ENCODE measurements at places on chromosomes 16 and 17.

DNA sequence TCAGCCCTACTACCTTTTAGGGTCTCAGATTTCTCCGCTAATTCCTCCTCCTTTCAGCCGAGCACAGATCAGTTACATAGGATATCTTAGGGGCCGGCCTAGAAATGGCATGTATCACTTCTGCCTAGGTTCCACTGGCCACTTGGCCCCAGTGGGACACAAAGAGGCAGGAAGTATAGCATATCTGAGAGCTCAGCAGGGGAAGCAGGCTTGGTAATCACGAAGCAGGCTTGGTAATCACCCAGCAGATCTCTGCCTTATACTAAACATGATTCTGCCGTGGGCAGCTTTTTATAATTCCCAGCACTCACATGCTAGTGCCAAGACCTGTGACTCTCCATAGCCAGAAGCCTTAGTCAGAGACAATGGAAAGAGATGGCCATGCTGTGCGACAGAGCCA lies 59.6 kb upstream of the CACNG5 start:
- DNase-seq, result no peak
- H3K4me3 ChIP-seq, result no peak overlapping the region
- H3K27me3 ChIP-seq, result no peaks in the 10 kb centered on the region

DNA sequence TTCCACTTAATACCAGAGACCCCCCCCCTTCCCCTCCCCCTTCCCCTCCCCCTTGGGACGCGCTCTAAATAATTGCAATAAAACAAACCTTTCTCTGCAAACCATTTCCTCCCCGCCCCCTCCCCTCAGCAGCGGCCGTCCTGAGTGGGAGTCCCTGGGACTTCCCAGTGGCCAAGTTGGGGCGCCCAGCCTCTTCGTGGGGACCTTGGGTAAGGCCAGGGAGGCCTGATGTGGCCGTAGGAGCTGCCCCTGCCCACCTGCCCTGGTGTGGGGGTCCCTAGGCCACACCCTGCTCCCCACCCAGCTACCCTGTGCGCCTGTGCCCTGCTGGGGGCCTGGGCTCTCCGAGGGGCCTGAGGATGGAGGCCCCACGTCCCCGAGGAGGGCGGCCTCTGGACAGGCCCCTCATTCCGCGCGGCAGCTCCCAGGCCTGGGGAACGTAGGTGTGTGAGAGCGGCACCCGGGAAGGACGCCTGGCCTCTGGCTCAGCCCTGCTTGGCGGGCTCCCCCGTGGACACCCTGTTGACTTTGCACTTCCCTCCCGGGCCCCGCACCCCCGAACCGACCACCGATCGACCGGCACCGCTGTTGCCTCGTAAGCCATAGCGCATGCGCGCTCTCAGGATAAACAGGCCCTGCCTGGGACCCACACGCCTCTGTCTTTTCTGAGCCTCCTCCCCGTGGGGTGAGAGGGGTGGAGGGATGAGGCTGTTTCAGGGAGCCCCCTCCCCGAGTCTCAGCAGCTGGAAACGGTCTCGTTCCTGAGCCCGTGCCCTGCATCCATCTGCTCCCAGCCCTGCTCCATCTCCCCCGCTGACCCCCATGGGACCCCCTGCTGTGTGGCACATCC lies 9.0 kb downstream of the NTHL1 start:
- H3K27ac ChIP-seq, result peak overlapping the region; percentile 96
- peaks cover 74% of the 10 kb centered on the region for H3K4me1 ChIP-seq
- no peaks in the 10 kb centered on the region for H3K27me3 ChIP-seq
- DNase-seq, result no peak

- H3K27me3 ChIP-seq, result no peaks in the 10 kb centered on the region
- no peaks in the 10 kb centered on the region for H3K4me1 ChIP-seq
- H3K27ac ChIP-seq, result no peak overlapping the region
- H3K36me3 ChIP-seq, result no peaks in the 10 kb centered on the region
- no peak for DNase-seq
Observed at GRCh38 chr16:64311241-64311640, 810.6 kb downstream of the CDH11 start.

- no peaks in the 10 kb centered on the region for H3K36me3 ChIP-seq
- peaks cover 75% of the 10 kb centered on the region for H3K27me3 ChIP-seq
- no peak overlapping the region for H3K4me3 ChIP-seq
Observed at GRCh38 chr16:87681981-87682570, 79.8 kb downstream of the JPH3 start.

DNA sequence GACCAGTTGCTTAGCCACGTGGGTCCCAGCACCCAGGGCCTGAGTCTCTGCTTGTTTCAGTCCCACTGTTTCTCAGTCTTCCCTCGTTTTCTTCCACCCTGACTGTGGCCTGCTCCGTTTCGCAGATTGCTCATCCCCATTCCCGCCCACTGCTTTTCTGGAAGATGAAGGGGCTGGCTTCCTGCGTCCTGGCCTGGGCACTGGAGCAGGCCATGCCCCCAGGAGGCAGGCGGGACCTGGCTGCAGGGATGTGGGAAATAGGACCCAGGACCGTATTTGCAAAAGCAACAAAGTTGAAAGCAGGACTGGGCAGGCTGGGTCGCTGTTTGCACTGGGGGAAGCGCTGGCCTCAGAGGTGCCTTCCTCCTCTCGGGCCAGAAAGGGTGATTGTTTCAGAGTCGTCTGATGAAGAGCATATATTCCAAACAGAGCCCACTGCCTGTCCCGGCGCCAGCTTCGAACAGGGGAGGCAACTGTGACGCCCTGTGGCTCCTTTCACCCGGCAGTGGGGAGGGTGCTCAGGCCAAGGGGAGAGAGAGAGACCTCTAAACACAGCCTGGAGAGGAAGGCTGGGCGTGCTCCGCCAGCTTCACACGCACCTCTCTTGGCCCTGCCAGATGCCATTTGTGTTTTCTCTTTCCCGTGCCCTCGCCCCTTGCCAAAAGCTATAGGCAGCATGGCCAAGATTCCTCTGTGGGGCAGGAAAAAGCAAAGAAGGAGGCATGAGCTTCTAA lies 108.6 kb downstream of the CMIP start:
- no peaks in the 10 kb centered on the region for H3K36me3 ChIP-seq
- no peak overlapping the region for H3K4me3 ChIP-seq
- DNase-seq, result no peak
- H3K27me3 ChIP-seq, result no peaks in the 10 kb centered on the region
- peaks cover 21% of the 10 kb centered on the region for H3K4me1 ChIP-seq

DNA sequence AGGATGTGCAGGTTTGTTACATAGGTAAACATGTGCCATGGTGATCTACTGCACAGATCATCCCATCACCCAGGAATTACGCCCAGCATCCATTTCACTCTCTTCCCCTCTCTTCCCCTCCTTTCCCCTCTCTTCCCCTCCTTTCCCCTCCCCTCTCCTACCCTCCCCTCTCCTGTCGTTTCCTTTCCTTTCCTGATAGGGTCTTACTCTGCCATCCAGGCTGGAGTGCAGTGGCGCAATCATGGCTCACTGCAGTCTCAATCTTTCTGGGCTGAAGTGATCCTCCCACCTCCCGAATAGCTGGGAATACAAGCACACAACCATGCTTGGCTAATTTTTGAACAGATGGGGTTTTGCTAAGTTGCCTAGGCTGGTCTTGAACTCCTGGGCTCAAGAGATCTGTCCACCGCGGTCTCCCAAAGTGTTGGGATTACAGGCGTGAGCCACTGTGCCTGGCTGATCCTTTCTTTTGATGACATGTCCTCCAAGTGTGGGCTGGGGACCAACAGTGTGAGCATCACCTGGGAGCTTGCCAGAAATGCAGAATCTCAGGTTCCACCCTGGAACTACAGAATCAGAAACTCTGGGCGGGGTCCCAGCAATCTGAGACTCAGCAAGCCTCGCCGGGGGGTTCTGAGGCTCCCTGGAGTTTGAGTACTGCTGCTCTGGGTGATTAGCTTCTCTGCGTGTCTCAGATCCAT lies 10.8 kb downstream of the ATP2C2 start:
- no peak overlapping the region for H3K27ac ChIP-seq
- no peak for DNase-seq
- no peaks in the 10 kb centered on the region for H3K27me3 ChIP-seq
- no peak overlapping the region for H3K4me3 ChIP-seq
- no peaks in the 10 kb centered on the region for H3K4me1 ChIP-seq

DNA sequence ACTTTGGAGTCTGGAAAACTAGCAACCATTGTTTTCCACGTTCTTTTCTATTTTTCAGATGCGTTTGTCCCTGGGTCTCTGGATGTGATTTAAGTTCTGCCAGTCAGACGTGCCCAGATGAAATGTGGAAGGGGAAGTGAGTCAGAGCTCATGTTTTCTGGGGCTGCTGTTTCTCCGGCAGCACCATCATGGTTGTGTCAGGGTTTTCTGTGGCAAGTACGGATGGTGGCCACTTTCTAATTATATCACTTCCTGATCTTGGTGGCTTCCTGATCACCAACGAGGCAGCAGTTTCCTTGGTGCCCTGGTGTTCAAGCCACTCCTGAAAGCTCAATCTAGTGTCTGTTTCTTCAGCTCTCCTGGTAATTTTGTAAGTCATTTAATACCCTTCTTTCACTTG lies 31.4 kb upstream of the PMFBP1 start:
- no peaks in the 10 kb centered on the region for H3K36me3 ChIP-seq
- DNase-seq, result peak; percentile 69
- no peaks in the 10 kb centered on the region for H3K4me1 ChIP-seq
- H3K4me3 ChIP-seq, result no peak overlapping the region
- H3K27me3 ChIP-seq, result no peaks in the 10 kb centered on the region

- DNase-seq, result no peak
- no peak overlapping the region for H3K4me3 ChIP-seq
- no peak overlapping the region for H3K27ac ChIP-seq
- peaks cover 95% of the 10 kb centered on the region for H3K36me3 ChIP-seq
- H3K4me1 ChIP-seq, result no peaks in the 10 kb centered on the region
Observed at GRCh38 chr16:58187665-58188421, 10.1 kb downstream of the CSNK2A2 start.

GRCh38 chr17:76416899-76417298 lies 32.5 kb downstream of the SPHK1 start:
- peaks cover 34% of the 10 kb centered on the region for H3K4me1 ChIP-seq
- no peak overlapping the region for H3K27ac ChIP-seq
- H3K27me3 ChIP-seq, result no peaks in the 10 kb centered on the region

DNA sequence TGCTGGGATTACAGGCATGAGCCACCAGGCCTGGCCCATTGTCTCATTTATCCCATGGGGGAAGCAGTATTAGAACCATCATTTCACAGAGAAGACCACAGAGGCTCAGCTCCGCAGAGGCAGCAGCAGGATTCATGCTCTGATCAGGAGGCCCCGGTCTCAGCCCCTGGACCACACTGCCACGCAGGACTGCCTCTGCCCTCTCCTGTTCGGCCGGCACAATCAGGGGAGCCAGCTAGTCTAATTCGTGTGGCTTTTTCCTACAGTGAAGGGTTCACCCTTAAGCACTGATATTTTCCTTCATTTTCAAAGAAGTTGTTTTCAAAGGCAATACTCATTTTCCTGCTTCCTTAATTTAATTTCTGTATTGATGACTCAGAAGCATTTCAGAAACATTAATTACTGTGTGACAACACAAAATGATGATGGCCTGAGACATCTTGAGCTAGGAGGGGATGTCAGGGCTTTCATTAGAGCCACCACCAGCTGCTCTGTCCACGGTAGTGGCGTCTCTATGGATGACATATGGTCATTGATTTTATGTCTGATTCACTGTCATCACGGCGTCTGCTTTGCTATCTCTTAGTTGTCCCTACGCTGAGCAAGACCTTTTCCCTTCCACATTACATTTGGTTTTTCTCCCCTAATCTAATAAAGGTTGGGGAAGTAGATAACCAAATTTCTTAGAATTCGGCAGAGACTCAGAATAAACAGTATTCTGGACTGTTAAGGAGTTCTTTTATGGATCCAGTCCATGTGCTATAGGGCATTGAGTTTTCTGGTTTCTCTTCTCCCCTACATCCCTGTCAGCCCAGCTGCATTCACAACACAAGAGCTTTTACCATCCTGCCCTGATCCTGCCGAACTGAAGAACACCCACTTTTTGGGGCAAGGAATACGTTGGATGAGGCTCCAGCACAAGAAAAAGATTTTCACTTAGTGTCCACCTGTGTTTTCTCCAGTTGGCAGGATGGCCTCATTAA lies 314.0 kb downstream of the SLC39A11 start:
- peaks cover 18% of the 10 kb centered on the region for H3K36me3 ChIP-seq
- no peak for DNase-seq
- H3K4me1 ChIP-seq, result no peaks in the 10 kb centered on the region
- no peak overlapping the region for H3K4me3 ChIP-seq
- H3K27me3 ChIP-seq, result no peaks in the 10 kb centered on the region

- no peak overlapping the region for H3K4me3 ChIP-seq
- H3K4me1 ChIP-seq, result peaks cover 4% of the 10 kb centered on the region
- no peaks in the 10 kb centered on the region for H3K27me3 ChIP-seq
- H3K27ac ChIP-seq, result no peak overlapping the region
- no peak for DNase-seq
- no peaks in the 10 kb centered on the region for H3K36me3 ChIP-seq
Observed at GRCh38 chr16:66931665-66932064, 2.5 kb downstream of the CIAO2B start.

- peaks cover 12% of the 10 kb centered on the region for H3K36me3 ChIP-seq
- DNase-seq, result peak; percentile 72
- no peak overlapping the region for H3K4me3 ChIP-seq
- H3K27ac ChIP-seq, result peak overlapping the region; percentile 47
Observed at GRCh38 chr16:10971560-10971961, 27.2 kb downstream of the CLEC16A start.

DNA sequence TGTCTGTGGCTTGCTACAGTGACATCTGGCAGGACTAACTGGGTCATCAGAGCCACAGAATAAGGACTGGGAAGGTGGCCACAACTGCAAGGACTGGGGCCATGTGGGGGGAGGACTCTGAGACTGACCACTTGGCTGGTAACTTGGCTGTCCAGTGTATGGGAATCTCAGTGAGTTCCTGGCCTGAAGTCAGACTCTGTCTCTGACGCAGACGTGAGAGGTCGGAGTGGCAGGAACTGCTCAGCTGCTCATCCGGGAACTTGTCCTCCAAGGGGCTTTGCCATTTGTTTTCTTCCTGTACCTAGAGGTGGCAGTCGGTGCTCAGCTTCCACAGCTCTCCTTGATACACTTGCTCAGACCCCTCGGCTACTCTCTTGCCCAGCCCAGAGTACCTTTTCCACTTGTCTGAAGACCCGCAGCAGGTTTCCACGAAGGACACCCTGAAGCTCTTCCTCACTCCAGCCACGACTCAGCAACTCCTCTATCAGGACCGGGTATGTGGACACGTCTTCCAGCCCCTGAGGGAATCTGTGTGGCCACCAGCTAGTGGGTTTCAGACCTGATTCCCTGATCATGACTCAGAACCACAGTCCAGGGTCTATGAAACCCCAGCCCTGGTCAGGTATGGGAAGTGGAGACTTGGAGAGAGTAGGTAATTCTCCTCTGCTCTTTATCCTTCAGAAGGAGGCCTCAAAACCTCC lies 7.3 kb upstream of the DPEP3 start:
- H3K4me1 ChIP-seq, result no peaks in the 10 kb centered on the region
- no peak overlapping the region for H3K4me3 ChIP-seq
- no peaks in the 10 kb centered on the region for H3K36me3 ChIP-seq
- DNase-seq, result no peak
- no peak overlapping the region for H3K27ac ChIP-seq

GRCh38 chr16:69465083-69465721 lies 40.8 kb downstream of the CYB5B start:
- H3K4me1 ChIP-seq, result no peaks in the 10 kb centered on the region
- H3K36me3 ChIP-seq, result peaks cover 12% of the 10 kb centered on the region
- no peaks in the 10 kb centered on the region for H3K27me3 ChIP-seq

All from tibial artery (tissue), 4 donors.